Type B pancreatic cell (in vitro differentiated cells): ENCODE measurements at places on chromosomes 3 and 15. TPM values are rescaled to one million over a fixed set of nuclear protein-coding genes. Genes with fewer than 3 reads are reported as not detected.

Gene CHRNA3
- total RNA-seq = 8.4 and 19.2 TPM in 2 replicates

Gene DUOXA1
- total RNA-seq = 3.2 and 9.4 TPM in 2 replicates

Gene AQR
- total RNA-seq = 38.0 and 38.3 TPM in 2 replicates

Gene TUBGCP5
- 15.3 and 24.6 TPM in 2 replicates for total RNA-seq

Gene CCDC39
- total RNA-seq = 0.41 TPM in 1 of 2 replicates, not detected in the other

Gene FBXL22
- total RNA-seq = 0.45 and 1.1 TPM in 2 replicates

Gene PDCD10
- 43.3 and 58.9 TPM in 2 replicates for total RNA-seq

Gene ARPP21
- 1.4 and 3.5 TPM in 2 replicates for total RNA-seq

Gene ZNF385D
- 2.2 and 7.5 TPM in 2 replicates for total RNA-seq
